ENCODE measurements at places on chromosomes 6 and 20.

GRCh38 chr20:43988867-43989266 is 74.2 kb downstream of the TOX2 start:
- DNase-seq, result no peak

GRCh38 chr6:144264270-144265060 is 20.7 kb upstream of the UTRN start:
- DNase-seq, result no peak

DNA sequence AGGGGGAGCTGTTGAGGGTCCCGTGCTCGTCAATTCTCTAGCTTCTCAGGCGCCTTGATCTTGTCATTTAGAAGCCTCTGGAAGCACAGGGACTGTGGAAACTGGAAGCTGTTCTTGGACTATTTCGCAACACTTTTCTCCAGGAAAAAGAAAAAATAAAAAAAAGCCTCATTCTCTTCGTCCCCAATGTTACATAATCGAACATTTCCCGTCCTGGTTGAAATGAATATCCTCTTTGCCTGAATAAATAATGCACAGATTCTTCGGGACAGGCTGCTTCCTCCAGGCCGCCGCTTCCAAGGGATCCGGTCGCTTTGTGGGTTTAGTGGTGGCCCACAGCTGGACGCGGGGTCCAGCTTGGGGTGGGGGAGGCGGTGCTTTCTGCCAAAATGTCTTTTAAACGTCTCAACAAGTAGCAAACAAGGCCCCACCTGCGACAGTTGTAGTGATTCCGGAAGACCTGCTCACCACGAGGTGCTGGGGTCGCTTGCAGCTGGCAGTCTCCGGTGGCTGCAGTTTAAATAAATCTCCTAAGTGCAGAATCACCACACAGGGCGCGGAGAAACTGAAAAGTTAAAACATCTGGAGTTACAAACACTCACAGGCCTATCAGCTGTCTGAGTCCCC is 125.9 kb upstream of the ESR1 start:
- no peak for DNase-seq

DNA sequence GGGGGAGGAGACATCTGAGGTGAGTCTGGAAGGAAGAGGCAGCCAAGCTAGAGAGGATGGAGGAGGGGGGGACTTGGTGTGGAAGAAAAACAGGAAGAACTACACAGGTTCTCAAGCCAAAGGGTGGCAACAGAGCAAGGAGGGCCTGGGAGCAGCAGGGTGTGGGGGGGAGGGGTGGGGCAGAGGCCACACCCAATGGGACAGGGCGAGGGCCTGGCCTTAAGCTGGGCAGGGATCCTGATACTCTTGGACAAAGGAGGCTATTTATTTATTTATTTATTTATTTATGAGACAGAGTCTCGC is 359.0 kb downstream of the ZFAND3 start:
- DNase-seq, result no peak

GRCh38 chr6:113564371-113565171 is 292.6 kb upstream of the MARCKS start:
- DNase-seq, result no peak

GRCh38 chr20:44646023-44646640 is 5.4 kb downstream of the ADA start:
- DNase-seq, result no peak

DNA sequence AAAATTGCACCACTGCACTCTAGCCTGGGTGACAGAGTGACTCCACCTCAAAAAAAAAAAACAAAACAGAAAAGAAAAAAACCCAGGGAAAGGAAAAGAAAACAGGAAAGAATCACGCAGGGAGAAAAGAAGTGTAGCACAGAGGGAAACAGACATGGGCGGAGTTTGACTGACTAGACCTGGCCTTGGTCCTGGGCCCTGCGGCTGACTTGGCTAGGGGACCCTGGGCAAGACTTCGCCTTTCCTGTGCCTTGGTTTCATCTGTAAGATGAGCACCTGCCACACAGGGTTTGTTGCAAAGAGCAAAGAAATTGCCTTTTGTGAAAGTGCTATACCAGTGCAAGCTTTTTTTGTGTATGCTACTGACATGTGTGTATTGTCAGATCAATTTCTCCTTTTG is 71.3 kb upstream of the KCNG1 start:
- DNase-seq, result no peak

All from GM18507 (cell line).